ENCODE measurements at places on chromosomes 3 and 15.
A peak's percentile ranks its signal among the peaks of the same experiment; 100 is the strongest.

DNA sequence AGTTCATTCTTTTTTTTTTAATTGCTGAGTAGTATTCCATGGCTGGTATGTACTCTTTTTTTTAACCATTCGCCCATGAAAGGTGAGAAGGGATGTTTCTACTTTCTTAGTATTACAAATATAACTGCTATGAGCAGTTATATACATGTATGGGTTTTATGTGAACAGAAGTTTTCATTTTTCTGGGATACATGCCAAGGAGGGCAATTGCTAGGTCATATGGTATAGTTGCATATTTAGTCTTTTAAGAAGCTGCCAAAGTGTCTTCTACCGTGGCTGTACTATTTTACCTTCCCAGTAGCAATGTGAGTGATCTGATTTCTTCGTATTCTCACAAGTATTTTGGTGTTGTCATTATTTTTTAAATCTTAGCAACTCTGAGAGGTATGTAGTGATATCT, 11.2 kb upstream of the KLHL40 start:
- no peak for DNase-seq

- no peak for DNase-seq
These were observed 8.9 kb downstream of the EPHB3 start for GRCh38 chr3:184570489-184570888.

DNA sequence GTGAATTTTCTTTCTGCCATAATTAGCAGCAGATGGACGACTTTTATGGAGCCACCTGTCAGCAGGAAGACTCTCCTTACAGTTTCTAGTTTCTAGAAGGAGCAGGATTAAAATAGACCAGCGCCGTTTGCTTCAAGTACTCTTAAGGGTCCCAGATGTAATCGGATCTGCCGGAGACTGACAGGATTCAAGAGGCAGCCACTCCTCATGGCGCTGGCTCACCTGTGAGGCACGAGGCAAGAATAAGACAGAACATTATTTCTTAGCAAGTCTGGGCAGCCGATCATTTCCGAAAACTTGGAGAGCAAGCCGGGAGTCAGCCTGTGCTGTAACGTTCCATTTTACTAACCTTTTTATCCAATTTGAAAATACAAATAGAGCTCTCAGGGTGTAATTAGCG, 410.4 kb upstream of the RORA start:
- no peak for DNase-seq

- DNase-seq = peak; percentile 27
These were observed 119.1 kb downstream of the GMPS start for GRCh38 chr3:155989536-155989935.

DNA sequence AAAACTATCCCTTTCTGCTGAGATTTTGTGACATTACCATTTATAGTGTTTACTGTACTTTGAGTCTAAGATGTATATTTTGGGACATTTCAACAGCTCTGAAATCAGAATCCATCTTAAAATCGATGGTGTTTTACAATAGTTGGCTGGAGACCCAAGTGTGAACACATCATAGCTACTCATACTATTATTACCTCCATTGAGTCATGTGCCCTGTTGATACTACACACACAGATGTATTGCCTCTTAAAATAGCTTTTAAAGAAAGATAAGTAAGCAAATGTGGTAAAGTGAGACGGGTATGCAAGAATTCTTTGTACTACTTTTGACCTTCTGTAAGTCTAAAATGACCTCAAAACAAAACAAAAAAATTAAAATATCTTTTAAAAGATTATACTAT, 6.7 kb downstream of the LMOD3 start:
- peak; percentile 21 for DNase-seq

GRCh38 chr3:161851941-161852566, 355.4 kb downstream of the OTOL1 start:
- peak; percentile 73 for DNase-seq

GRCh38 chr3:48468329-48468731, 21.8 kb downstream of the ATRIP start:
- DNase-seq = no peak

- DNase-seq = no peak
These were observed 6.0 kb downstream of the SPATA12 start for GRCh38 chr3:57066471-57066870.

DNA sequence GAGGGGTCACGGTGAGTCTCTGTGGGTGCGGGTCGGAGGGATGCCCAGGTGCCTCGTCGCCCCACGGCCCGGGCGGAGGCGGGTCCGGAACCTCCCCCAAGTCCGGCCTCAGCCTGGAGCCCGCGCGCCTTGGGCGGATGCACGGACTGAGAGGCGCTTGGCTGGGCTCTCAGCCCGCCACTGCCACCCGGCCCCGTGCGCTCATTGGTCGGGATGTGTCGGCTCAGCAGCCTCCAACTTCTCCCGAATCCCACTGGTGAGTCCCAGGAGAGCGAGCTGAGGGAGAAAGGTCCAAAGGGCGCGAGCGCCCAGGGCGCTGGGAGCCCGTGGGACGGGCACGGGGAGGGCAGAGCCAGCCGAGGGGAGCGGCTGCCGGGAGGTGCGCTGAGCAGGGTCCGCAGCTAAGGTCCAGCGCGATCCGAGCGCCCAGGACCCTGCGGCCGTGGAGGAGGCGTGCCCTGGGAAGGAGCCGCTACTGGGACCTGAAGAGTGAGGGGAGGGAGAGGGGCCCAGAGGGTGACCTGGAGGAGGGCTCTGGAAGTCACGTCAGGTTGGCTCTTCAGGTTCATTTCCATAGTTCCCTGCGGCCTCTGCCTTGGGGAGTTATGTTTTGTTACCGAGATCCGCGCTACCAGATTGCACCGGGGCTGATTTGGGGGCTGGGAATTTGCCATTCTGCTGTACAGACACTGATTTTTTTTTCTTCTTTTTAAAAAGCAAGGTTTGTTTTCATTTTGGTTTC, at the start of gene MME:
TSS of gene MME (plus strand) at position 574 of the 742 bp plus-strand sequence. CDS start 3,849 bp downstream, outside the sequence.
- DNase-seq = peak; percentile 71

- peak; percentile 39 for DNase-seq
These were observed 30.0 kb upstream of the CHD2 start for GRCh38 chr15:92870010-92870591.

All from MCF 10A (cell line).